CD4-positive, alpha-beta T cell treated with Interleukin-4 for 1 hour (primary cell): ENCODE measurements at places on chromosomes 7 and 10.

DNA sequence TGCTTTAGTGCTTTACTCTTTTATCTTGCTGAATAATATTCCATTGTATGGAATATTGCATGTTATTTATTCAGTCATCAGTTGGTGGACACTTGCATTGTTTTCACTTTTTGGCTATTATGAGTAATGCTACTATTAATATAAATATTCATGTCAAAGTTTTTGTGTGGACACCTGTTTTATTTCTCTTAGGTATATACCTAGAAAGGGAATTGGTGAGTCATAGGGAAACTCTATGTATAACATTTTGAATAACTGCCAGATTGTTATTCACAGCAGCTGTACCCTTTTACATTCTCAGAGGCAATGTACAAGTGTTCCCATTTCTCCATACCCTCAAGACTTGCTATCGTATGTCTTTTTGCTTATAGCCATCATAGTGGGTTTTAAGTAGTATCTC, 268.7 kb downstream of the SEMA3A start:
- no peak for DNase-seq

DNA sequence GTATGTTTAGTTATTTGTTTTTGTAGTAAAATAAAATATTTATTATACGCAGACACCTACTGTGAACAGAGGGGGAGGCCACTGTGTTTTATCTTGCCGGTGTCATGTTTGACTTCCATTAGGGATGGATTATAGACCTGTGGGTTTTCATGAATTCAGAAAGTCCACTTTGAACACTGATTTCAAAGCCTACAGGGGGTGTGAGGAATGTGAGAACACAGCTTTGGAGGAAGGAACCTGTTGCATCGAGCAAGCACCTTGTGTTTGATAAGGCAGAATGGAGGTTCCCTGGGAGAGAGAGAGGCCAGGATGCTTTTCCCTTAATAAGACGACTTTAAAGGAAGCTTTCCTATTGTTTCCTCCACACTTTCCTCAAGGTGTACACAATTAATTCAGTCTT, 665.0 kb upstream of the MGMT start:
- DNase-seq = no peak

DNA sequence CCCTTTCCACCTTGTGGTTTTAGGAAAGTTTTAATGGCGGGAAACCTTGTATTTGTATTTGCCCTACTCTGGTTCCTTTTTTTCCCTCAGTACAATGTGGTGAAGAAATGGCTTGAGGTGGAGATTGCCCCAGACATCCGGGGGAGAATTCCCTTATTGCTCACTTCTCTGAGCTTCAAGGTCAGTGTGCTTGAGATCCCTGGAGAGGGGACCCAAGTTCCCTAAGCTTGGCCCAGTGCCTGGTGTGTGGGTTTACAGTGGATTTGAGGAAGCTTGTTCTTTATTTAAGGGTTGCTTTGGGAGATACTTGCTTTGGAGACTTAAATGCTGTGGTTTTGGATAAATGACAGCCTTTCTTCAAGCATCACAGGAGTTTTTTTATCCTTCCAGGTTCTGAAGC, 18.3 kb downstream of the CALHM2 start:
- no peak for DNase-seq

DNA sequence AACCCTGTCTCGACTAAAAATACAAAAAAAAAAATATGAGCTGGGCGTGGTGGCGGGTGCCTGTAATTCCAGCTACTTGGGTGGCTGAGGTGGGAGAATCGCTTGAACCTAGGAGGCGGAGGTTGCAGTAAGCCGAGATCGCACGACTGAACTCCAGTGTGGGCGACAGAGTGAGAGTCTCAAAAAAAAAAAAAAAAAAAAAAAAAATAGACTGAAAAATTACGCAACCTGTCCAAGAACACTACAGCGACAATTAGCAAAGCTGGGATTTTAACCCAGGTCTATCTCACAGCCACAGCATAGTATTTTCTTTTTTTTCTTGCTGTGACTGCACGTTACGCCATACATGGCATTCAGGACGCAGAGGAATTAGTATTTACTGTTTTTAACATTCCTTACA, 1.1 kb upstream of the RABGEF1 start:
- no peak for DNase-seq

GRCh38 chr7:157840174-157840913, 503.5 kb downstream of the DNAJB6 start:
- no peak for DNase-seq

DNA sequence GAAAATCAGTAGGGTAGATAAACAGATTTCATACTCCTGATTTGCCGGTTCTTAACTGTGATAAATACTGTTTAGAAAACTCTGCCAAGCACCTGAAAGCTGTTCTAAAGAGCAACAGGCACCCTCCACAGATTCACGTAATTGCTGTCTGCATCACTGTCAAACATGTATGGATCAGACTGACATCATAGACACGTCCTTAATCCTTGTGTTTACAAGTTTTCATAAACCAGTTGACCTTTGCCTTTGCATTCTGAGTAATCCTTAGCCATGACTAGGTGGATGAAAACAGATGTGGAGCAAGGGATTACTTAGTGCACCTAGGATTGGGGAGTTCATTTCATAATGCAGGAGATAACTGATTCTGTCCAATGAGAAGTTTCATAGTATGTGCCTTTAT, 41.6 kb downstream of the SLC39A12 start:
- no peak for DNase-seq

- no peak for DNase-seq
Observed at GRCh38 chr10:63631991-63632390, 110.8 kb downstream of the REEP3 start.

DNA sequence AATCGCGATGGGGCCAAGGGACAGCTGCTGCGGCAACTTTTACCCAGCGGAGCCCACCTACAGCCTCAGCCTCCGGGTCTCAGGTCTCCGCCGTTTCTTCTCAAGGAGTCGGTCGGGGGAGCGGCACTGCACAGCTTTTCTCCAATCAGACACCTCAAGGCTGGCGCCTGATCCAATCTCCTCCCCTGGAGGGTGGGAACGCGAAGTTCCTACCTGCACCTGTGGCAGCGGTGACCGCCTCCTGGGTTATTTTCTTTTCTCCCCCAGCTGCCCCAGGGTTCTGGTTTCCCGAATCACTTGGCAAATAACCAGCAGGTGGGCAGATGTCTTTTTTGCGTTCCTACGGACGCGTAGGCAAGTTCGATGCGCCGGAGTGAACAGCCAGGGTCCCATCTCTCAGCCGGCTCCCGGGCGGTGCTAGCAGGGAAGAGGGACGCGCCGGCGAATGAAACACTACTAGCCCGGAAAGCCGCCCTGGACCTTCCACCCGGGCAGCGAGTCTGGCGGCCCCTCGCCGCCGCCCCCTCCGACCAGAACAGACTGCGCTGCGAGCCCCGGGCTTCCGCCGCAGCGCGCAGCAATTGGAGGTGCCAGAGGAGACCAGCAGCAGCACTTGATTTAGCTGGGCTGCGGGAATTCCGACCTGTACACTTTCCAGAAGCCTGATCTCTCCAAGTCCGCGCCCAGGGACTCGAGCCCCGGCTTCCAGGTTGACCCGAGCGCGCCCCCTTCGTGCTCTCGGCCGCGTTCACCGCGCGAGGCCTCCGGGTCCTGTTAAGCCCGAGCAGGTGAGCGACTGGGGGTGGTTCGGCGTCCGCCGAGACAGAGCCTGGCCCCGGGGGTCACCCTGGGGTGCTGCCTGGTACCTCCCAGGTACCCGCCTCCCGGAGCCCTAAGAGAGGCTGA, at the start of gene PRR15:
Gene PRR15, plus strand, starts transcription at position 246 of the 906 bp plus-strand sequence. CDS start 2,495 bp downstream, outside the sequence.
- DNase-seq = no peak

- DNase-seq = no peak
Observed at GRCh38 chr10:124691421-124692099, 52.6 kb downstream of the FAM53B start.
